Eye (tissue), 1 donor: ENCODE measurements at places on chromosomes 7 and 10.

DNA sequence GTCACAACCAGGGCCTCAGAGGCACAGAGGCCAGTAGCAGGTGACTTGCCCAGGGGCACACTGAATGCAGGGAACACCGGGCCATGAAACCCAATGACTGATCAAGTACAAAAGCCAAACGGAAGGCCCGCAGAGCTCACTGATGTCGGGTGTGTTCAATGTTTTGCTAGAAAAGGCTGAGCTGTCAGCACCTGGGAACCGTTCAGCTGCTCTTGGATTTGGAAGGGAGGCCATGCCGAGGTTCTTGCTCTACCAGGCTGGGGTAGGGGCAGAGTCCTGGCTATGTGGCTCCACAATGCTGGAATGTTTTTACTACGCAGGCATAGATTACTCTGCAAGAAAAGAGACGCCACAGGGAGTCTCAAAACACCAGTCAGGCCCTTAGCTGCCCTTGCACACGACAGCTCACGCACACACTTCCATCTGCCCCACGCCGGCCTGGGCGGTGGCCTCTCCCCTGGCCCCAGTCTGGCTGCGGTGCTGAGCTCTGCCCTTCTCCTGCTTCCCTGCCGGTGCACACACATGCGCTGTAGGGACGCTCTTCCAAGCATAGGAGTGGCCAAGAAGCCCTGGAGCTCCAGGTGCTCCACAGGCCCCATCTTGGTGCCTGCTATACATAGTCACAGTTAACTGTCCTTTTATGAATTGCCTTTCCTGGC is 79.9 kb downstream of the ZRANB1 start:
- peak; percentile 48 for DNase-seq

DNA sequence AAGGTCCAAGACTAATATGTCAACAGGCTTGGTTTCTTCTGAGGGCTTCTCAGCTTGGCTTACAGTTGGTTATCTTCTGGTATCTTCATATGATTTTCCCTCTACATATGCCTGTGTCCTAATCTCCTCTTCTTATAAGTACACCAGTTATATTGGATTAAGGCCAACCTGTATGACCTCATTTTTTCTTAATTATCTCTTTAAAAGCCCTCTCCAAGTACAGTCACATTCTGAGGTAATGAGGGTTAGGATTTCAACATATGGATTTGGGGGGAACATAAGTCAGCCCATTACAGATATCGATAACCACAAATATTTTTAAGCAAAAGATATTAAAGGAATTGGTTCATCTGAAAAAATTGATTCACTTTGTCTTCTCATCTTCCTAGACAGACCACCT is 49.2 kb downstream of the IQUB start:
- no peak for DNase-seq

DNA sequence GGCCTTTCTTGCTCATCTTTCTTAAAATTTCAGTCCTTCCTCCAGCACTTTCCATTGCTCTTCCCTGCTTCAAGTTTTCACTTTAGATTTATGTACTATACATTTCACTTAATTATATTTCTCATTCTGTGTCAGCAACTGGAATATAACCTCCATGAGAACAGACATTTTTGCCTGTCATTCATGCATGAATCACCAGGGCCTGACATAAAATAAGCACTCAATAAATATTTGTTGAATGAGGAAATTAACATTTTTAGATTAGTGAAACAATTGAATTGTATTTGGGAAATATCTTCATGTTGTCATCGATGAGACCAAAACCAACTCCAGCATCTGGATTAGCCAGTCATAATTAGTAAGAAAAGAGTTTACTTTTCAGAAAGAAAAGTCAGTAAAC is 6.1 kb downstream of the SAMD9L start:
- no peak for DNase-seq

- DNase-seq = no peak
Measured at GRCh38 chr10:9613338-9614075, 1404.2 kb upstream of the CELF2 start.

- DNase-seq = no peak
Measured at GRCh38 chr10:57675125-57675524, 592.6 kb downstream of the IPMK start.

- DNase-seq = no peak
Measured at GRCh38 chr7:3914051-3914775, 613.2 kb downstream of the SDK1 start.
